ENCODE measurements at places on chromosomes 11 and 22. TPM values are rescaled to one million over a fixed set of nuclear protein-coding genes. Genes with fewer than 3 reads are reported as not detected.

Gene TOP3B
- 33.2 TPM for total RNA-seq

DNA sequence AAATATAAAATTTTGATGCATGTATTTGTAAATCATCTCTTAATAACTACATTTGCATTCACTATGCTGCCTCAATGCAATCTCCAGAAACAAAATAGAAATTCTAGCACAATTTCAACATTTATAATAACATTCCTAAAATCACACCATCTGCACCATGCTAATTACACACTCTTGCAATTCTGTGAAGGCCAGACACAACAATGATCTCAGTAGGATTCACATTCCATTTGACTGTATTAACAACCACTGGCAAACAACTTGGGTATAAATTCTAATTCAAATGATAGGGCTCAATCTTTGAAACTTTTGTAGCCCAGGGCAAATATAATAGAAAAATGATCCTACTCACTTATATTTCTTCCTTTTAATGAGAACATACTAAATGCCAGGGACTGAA, 25.9 kb downstream of the RAB6A start:
- DNase-seq = peak; percentile 44

GRCh38 chr11:14584595-14584994, 59.0 kb upstream of the PDE3B start:
- DNase-seq = no peak

DNA sequence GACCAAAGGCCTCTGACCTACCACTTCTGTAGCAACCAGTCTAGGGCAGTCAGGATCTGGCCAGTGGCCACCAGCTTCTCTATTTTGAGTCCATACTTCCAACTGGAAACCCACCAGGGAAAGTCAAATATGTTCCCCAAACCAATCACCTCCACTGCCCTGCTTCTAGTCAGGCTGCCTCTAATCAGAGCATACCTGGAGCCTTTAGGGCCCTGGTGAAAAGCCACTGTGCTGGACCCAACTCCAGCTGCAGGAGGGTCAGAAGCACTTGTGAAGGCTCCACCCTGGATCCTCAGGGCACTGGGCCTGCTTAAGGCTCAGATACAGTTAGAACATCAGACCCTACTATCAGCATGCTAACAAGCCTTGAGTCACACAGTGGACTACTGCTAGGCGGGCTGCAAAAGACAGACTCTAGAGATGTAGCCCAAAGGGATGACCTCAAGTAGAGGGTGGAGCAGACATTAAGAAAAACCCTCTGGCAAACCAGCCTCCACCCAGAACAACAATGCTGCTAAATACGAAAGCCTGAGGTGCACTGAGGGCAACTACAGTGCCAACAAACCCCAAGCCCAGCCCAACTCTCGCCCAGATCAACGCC, 69.2 kb downstream of the DGCR2 start:
- no peak for DNase-seq

- DNase-seq = no peak
Observed at GRCh38 chr11:119445379-119445778, 22.4 kb upstream of the THY1 start.
